Tibial nerve (tissue), 4 donors: ENCODE measurements at places on chromosomes 11 and 22. TPM values are rescaled to one million over a fixed set of nuclear protein-coding genes. Genes with fewer than 3 reads are reported as not detected.

GRCh38 chr11:64355078-64355940, 3.7 kb upstream of the RPS6KA4 start:
- peak; percentile 47 for DNase-seq

DNA sequence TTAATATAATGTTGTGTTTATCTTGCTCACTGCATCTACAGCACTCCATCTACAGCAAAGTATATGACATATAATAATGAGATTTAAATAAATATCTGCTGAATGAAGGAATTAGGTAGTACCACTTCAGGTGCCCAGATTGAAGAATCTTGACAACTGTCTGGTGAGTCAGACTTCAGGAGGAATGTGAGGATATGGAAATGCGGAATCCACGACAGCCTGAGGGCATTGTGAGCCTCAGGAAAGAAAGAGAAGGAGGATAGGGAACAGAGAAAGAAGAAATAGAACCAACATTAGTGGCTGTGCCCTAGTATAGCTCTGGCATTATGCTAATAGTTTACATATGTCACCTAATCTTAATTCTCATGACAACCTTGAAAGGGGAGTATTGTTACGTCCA, 304.4 kb downstream of the AASDHPPT start:
- no peak for DNase-seq

DNA sequence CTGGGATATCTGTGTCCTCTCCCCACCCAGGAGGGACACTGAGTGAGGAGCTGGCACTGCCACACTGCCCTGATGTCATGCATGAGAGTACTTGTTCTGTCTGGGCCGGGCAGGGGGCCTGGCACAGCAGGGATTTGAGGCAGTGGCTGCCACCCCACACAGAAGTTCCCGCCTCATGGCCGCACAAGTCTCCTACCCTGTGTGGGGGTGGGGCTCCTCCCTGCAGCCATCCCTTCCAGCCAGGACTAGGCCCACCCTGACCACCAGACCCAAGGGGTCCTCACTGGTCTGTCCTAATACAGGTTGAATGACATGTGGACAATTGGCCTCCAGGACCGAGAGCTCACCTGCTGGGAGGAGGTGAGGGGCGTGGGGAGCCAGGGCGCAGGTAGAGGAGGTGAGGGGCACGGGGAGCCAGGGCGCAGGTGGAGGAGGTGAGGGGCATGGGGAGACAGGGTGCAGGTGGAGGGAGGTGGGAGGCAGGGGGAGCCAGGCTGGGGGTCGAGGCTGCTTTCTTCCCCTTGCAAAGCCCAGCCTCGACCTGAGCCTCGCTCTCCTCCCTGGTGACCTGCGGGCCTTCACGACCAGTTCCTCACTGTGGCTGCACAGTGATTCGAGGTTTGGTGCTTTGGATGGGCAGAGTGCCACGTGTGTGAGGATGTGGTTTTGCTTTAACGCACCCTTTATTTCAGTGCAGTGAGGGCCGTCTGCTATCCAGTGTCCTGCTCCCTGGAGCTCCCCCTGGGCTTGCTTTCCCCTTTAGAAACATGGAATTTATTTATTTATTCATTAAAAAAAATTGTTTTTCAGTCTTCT, 7.4 kb downstream of the LZTR1 start:
- DNase-seq, result no peak

DNA sequence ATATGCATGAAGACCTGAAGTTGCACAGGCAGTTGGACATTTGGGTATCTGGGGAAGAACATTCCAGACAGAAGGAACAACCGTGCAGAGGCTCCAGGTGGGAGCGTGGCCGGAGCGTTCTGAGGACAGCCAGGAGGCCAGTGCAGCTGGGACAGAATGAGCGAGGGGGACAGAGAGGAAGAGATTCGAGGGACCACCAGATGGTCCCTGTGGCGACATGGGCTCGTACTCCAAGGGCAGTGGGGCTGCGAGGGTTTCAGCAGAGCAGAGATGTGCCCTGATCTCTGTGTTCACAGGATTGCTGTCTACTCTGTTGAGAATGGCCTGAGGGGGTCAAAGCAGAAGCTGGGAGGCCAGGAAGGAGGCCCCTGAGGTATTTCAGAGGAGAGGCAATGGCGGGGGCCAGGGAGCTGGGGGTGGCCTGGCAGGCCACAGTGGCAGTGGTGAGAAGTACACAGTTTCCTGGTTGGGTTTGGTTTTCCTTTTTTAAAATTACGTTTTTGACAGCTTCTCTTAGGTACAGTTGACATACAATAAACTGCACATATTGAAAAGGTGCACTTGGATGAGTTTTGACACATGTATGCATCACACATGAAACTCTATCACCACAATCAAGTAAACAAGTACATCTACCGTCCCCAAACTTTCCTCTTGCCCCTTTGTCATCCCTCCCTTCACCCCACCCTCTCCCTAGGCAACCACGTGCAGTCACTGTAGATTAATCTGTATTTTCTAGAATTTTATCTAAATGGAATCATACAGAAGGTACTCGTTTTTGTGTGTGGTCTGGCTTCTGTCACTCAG, 24.8 kb upstream of the SOX10 start:
- no peak for DNase-seq

DNA sequence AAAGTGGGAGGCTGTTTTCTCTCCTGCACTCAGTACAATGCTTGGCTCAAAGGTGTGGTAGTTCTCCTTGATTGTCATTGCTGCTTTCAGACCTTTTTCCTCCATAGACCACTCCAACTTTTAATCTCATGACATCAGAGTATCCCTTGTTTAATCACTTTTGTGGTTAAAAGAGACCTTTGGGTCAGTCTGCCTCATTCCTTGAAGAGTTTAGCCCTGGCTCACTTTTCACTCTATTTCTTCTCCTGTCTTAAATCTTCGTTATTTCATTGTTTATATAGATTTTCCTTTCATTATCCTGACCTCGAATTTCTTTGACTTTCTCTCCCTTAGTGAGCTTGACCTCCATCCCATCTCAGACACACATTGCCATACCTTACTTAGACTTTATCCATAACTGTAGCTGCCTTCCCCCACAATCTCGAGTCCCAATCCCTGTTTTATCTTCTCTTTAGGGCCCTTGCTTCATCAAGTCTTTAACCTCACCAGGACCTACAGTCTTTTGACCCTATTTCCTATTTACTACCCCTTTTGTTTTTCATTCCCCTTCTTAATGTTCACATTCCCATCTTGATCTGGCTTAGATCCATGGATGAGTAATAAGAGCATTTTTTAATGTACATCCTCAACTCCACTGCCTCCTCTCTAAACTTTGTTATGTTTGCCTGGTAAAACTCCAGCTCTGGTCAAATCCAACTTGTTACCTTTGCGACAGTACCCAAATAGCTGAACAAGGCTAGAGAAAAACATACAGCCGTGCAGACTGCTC, 9.5 kb downstream of the ATXN10 start:
- no peak for DNase-seq

GRCh38 chr11:62599901-62600300, 1.8 kb downstream of the MTA2 start:
- no peak for DNase-seq

- DNase-seq, result no peak
These were observed 28.6 kb upstream of the RASL10A start for GRCh38 chr22:29344137-29344536.

ZC3H12C gene
- total RNA-seq, result 15.9 TPM

PRRG4 gene
- 15.0 TPM for total RNA-seq

FAM83F gene
- 10.2 TPM for total RNA-seq

- no peak for DNase-seq
These were observed 94.3 kb downstream of the SOX6 start for GRCh38 chr11:16261836-16262644.

GRCh38 chr11:75659836-75660235, 9.0 kb downstream of the MAP6 start:
- no peak for DNase-seq

DNA sequence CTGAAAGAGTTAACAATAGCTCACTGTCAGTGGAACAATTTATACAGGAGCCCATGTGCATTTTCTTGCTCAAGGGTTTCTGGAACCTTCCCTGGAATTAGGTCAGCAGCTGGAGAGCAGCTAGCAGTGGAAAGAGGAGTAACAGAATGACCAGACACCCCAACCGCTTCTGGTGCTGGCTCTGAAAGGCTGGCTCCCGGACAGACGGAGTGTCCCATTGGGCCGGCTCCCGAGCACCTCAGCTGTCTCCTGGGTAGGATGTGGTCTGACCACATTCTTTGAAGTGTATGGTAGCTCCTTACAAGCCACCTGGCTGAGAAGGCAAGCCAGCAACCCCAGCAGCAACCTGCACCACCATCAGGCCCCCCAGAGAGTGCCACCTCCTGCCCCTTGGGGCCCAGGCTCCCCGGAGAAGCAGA, 44.7 kb downstream of the ABTB2 start:
- DNase-seq, result no peak

DNA sequence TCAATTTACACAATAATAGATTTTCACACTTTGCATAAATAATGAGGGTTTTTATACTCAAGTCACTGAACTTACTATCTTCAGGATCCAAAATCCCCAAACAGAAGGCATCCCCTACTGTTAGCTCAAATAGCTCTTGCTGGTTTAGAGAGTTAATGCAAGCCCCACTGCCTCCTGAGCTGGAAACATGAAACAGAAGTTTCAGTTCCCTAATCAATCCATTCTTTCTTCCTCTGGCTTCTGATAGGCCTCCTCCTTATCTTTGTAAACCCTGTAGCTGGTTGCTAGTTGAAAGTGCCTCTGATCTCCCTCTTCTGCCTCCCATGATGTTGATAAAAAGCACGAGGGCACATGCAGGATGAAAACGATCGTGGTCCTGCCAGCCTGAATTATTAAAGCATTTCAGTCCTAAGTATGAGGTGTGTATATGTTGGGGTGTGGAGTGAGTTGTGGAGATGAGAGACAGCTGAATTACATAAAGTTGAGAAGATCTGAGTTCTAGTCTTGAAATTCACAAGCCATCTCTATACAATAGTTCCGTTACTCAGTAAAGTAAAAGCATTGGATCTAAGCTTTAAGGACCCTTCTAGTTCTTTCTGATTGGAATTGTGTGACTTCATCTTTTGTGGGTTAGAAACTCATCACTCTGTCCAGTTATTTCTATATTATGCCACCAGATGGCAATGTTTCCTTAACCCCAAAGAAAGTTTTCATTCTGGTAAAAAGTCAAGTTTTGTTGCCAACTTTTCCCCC, 35.0 kb upstream of the EHF start:
- DNase-seq, result no peak

GP1BB gene
- total RNA-seq, result 5.9 TPM

KRTAP5-7 gene
- not detected for total RNA-seq

DNA sequence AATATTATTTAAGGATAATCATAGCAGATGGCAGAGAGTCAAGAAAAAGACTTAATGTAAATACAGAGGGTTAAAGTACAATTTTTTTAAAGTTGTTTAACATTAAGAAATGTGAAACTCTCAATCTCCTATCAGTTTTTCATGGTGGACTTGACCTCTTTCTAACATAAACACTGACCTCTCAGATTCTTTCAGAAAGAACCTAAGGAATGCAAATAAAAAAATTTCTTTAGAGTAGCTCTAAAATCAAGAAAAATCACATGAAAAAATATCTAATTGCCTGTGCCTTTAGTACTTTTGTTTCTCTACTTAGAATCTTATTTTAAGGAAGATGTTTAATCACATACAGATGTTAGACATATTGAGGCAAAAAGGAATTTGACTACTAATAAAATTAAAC, 12.9 kb downstream of the RNF141 start:
- no peak for DNase-seq

- DNase-seq, result no peak
These were observed 30.7 kb downstream of the FGF4 start for GRCh38 chr11:69744435-69744834.

DNA sequence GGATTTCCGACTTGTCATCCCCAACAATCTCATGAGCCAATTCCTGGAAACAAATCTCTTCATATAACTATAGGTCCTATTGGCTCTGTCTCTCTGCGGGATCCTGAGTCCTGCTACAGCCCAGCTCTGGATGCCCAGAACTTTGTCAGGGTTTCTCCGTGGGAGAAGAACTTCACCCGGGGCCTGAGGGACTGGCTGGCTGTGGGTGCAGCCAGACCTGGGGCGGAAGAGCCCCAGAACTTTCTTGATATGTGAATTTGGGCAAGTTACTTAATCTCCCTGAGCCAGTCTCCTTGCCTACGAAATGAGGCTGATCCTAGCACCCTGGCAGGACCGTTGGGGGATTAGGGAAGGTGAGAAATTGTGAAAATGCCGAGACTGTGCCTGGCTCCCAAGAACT, 6.6 kb upstream of the TRIM29 start:
- no peak for DNase-seq

MMP27 gene
- not detected for total RNA-seq

DNA sequence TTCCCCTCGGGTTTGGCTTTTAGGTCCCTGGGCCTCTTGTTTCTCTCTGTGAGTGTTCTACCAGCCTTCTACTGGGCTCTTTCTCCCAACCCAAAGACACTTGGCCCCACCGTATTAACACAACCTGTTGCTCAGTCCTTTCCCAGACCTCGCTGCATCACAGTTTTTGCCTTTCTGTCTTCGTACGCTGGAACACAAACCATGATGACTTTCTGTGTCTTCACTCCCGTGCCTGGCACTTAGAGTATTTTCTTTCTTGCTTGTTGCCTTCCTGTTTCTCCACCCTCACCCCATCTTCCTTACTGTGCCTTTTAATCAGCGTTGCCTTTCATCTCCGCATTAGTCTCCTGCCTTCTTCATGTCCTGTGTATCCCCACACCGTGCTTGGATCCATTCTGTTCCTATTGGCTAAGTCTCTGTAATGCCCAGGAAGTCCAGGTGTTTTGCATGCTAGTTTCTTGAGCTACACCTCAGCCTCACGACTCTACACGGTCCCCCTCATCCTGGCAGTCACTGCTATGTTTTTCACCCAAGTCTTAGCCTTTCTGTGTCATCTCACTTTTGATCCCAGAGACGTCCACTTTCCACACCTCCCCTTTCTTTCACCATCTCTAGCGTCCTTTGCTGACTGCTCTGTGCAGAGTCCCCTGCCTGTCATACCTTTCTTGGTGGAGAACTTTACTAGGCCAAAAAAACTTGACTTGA, 1.6 kb downstream of the MARK2 start:
- no peak for DNase-seq
